ENCODE measurements at places on chromosomes 7 and 10. TPM values are rescaled to one million over a fixed set of nuclear protein-coding genes. Genes with fewer than 3 reads are reported as not detected.

- no peak for DNase-seq
Observed at GRCh38 chr7:141847996-141848395, 6.7 kb upstream of the PRSS37 start.

DNA sequence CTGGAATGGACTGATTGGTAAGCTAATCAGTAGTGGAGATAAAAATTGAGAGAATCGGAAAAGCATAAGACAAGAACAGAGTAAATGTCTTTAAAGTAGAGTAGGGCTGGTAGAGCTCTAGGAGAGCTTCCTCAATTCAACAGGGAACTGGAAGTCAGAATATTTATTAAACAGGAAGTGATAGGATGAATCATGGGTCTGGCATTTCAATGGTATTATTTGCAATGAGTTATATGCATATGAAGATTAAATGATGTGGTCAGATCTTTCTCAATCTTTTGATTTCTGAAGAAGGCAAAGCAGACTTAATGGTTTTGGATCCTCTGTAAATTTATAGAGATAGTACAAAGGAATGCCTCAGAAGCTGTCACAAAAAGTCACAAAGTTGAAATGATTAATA lies 349.0 kb downstream of the HPSE2 start:
- no peak for DNase-seq

DNA sequence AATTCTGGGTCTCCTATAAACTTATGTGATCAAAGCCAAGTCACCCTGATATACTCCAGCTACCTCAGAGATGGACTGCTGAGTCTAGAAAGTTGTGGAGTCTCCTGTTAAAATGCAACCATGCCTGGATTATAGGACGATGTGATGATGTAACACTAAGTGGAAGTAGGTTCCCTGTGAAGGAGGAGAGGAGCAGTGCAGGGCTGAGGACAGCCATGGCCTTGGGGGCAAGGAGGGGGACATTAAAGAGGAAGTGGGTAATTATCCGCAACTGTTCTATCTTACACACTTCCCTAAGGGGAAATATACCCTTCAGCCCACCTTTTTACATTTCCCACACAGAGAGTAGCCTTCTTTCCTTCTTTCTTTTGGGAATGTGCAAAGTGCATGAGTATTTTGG lies 63.8 kb downstream of the MTPN start:
- no peak for DNase-seq

DNA sequence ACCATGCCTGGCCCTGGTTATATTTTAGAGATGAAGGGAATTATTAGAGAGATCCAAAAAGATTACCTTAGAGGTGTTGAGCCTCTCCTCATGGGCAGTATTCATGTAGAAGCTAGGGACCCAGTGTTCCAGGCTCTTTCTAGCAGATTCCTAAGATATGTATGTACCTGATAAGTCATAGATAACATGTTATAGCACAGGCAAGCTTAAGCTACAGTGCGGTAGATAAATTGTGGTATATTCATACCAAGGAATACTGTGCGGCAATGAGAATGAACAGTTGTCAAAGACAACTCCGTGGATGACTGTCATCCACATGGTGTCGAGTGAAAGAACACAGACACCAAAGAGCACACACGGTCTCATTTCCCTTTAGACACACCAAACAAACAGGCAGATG lies 53.1 kb downstream of the TACR2 start:
- DNase-seq: no peak

ZPBP gene
- total RNA-seq: not detected

DNA sequence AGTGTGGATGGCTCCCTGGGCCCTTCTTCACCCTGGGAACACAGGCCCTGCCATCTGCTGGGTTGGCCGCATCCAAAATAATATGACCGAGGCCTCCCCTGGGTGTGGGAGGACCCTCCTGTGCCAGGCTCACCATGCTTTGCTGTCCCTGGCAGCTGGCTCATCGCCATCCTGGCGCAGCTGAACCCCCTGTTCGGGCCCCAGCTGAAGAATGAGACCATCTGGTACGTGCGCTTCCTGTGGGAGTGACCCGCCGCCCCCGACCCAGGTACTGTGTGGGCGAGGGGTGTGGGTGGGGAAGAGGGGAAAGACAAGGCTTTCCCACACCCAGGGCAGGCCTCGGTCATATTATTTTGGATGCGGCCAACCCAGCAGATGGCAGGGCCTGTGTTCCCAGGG lies 4.8 kb downstream of the ATP6V0E2 start:
- DNase-seq: no peak

DNA sequence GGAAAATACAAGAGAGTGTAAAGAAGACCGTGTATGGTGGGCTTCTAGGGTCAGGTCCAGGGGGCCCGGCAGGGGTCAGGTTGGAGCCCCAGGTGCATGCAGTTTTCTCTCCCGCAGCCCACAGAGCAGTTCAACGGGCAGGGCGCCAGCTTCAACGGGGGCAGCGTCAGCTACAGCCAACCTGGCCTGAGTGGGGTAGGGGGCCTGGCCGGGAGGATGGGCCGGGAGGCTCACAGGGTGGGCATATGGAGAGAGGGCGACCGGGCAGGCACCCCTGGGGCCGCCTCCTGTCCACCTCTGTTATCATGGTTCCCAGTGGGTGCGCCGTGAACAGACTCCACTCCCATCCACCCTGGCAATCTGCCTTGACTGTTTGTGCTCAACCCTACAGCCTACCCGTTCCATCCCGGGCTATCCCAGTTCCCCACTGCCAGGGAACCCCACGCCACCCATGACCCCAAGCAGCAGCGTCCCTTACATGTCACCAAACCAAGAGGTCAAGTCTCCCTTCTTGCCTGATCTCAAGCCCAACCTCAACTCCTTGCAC lies 11.5 kb downstream of the ZMIZ2 start:
- DNase-seq: no peak

FAM25G gene
- total RNA-seq: not detected

GRCh38 chr10:42754155-42755027 lies 28.2 kb upstream of the BMS1 start:
- peak; percentile 71 for DNase-seq

DNA sequence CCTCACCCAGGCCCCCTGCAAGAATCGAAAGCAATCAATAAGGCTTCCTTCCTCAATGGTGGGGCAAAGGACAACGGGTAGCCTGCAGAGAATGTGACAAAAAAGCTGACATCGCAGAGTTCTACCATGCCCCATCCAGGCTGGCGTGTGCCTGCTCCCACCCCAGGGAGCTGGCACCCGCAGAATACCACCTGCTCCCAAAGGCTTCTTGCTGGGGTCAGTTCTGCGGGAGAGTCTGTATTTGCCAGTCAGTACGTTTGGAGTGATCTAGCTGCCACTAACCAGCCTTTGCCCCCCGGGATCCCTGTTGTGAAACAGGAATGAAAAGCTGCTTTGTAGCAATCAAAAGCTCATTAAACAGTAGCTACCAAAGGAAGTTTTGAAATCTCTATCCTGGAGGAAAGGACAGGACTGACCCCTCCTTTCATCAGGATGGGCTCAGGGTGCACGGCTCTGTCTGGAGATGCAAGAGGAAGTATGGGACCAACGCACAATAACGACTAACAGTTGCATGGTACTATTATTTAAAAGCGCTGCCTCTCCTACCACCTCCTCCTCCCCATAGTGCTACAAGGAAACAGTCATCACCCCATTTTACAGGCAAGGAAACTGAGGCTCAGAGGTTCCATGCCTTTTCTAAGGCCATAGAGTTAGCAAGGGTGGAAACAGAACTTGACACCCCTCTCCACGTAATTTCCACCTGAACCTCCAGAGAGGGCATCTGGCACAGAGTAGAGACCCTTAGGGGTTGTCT lies 67.0 kb downstream of the FGFR2 start:
- no peak for DNase-seq

TAS2R5 gene
- total RNA-seq: 2.2 TPM

DNA sequence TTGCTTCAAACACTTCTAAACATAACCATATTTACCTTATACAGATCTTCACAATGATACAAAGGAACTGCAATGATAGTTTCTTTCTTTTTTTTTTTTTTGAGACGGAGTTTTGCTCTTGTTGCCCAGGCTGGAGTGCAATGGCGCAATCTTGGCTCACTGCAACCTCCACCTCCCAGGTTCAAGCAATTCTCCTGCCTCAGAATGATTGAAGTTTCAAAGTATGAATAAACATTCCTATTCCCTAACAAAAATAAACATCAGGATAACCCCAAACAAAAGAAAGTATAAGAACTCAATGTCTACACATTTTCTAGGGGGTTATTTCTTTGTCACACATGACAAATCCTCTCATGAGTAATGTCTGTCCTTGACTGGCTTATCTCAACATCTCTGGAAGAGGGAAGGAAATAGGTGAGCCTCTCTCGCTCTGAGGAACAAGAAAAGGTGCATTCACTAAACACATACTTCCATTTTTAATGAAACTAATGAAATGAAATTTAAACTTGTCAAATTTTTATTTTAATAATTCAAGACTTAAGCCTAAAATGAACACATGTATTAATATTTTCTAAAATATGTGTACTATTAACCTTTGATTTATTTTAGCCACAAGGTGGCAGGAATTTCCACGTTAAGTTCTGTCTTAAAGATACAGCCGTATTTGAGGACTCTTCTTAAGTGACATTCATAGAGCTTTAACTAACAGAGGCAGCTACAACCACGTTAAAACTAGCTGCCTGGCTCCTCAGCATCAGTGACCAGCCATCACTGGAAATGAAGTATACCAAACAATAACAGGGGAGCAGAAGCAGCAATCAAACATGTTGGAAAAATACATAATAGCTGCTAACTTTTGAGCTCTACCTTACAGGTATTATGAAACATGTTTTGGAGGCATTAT lies 58.3 kb downstream of the MALSU1 start:
- no peak for DNase-seq

LBX1 gene
- not detected for total RNA-seq

DNA sequence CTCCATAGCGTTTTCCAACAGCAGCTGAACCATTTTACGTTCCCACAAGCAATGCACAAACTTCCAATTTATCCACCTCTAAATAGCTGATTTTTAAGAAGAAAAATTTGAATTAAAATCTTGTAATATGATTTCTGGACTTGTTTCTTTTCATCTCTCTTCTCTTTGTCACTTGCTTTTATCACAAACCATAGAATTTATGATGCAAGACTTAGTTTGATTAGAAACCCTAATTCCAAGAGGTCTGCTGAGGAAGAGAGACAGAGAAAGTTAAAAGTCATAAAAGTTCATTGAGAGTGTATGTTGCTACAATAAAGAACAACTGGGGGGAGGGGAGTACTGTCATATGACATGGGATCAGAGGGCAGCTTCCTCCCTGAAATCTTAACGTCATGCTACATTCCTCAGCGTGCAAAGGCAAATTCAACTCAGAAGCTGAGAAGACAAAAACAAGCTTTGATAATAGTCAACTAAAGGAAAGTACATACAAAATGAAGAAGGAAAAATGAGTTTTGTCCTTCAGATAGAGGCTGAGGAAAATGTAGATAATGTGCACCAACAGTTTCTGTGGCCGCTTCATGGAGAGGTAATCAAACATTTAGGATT lies 18.4 kb upstream of the CUBN start:
- no peak for DNase-seq

DNA sequence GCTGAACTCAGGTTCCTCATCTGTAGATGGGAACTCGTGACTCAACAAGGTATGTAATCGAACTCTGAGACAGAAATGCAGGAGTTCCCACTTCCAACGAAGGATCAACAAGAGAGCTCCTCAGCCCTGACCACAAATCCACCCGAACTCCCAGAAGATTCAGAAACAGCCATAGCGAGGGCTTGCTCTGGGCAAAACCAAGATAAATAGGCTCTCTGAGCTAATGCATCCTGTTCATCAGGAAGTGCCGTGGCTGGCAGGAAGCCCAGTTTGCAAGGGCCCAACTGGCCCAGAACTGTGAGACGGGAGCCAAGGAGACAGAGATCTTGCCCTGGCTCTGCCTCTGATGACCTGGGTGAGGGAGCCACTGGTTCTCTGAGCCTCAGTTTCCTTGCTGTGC lies 141.7 kb upstream of the PFKP start:
- no peak for DNase-seq

GRCh38 chr10:117257721-117258120 lies 16.8 kb downstream of the SLC18A2 start:
- no peak for DNase-seq

GRCh38 chr7:15158141-15158810 lies 255.7 kb upstream of the DGKB start:
- DNase-seq: no peak

DNA sequence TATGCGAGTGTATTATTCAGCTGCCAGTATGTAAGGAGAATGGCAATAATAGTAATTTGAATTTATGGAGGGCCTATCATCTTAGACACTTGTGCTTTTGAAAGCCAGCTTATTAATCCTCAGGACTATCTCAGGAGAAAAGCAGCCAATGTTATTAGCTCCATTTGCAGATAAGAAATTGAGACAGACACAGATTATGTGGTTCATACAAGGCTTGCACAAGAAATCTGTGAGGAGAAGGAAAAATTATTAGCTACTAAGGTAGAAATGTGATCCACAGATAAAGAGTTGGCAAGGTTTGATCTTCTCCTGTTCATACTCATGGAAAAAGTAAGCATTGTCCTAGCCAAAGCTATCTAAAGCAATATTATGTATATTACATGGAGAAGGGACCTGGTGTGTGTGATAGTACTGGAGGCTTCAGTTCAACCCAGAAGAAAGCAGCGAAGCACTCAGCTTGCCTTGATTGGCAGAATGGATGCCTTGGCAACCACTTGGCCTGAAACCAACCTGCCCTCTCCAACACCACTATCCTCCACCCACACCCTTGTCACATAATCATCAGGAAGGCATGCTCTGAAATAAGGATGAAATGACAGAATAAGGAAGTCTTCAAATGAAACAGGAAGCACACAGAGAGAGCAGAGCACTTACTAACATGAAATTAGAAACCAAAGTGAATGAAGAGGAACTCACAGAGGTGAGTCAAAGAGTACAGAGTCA lies 18.0 kb downstream of the MACC1 start:
- DNase-seq: peak; percentile 78

DNA sequence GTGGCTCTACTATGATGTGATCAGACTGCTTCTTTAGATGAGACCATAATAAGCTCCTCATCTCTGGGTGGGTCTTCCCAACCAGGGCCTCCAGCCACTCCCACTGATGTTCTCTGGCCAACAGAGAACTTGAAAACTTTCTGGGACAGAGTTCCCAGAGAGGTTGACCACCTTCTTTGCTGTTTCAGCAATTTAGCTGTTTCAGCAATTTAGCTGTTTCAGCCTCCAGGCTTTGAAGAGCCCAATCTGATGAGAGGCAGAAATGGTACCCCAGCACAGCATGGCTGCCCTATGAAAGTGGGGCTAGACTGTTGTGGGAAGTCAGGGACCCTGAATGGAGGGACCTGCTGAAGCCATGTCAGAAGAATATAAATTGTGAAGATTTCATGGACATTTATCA lies 49.0 kb downstream of the ZNF92 start:
- no peak for DNase-seq

Measured in upper lobe of right lung (tissue), 1 donor.